A549 treated with AZD2906 at 1 μM for 4 hours (cell line): ENCODE measurements at places on chromosomes 4 and X. TPM values are rescaled to one million over a fixed set of nuclear protein-coding genes. Genes with fewer than 3 reads are reported as not detected.

The FRAS1 gene
- total RNA-seq = 2.0 to 2.9 TPM (median 2.5 TPM) in 5 replicates

The CXCL5 gene
- 26.7 to 32.8 TPM (median 31.0 TPM) in 5 replicates for total RNA-seq

The SHROOM4 gene
- not detected in 5 replicates for total RNA-seq

The TCP11X2 gene
- total RNA-seq = not detected in 5 replicates

The KLHL15 gene
- 3.1 to 3.6 TPM (median 3.2 TPM) in 5 replicates for total RNA-seq

The CHIC1 gene
- 4.0 to 5.5 TPM (median 4.5 TPM) in 5 replicates for total RNA-seq

The ADH1B gene
- not detected in 5 replicates for total RNA-seq

The MFAP3L gene
- total RNA-seq = 3.3 to 4.8 TPM (median 3.9 TPM) in 5 replicates

The ADAM29 gene
- total RNA-seq = not detected in 5 replicates

The GABRB1 gene
- not detected in 5 replicates for total RNA-seq

The BEX5 gene
- not detected in 5 replicates for total RNA-seq

The CCKAR gene
- total RNA-seq = not detected in 5 replicates

The FAM9A gene
- not detected in 5 replicates for total RNA-seq

The ING2 gene
- total RNA-seq = 8.8 to 10.5 TPM (median 9.4 TPM) in 5 replicates

The SYTL5 gene
- 0.23 to 0.31 TPM (median 0.26 TPM) in 5 replicates for total RNA-seq

The FAM9B gene
- total RNA-seq = not detected in 5 replicates

The IL2RG gene
- total RNA-seq = 0.11 to 0.39 TPM (median 0.24 TPM) in 5 replicates

The PNMA3 gene
- 0.17 to 0.38 TPM (median 0.22 TPM) in 5 replicates for total RNA-seq

The SSX2 gene
- not detected in 5 replicates for total RNA-seq

The TMPRSS11B gene
- total RNA-seq = not detected in 5 replicates

The PDZD4 gene
- 3.0 to 3.7 TPM (median 3.5 TPM) in 5 replicates for total RNA-seq

The RHOH gene
- 0.10 to 0.28 TPM (median 0.17 TPM) in 5 replicates for total RNA-seq

The SPACA5B gene
- total RNA-seq = not detected in 5 replicates

The HS6ST2 gene
- total RNA-seq = 0.07 to 0.19 TPM (median 0.09 TPM) in 5 replicates

The CENPVL1 gene
- total RNA-seq = not detected in 5 replicates
